ENCODE measurements at places on chromosomes 7 and 10. TPM values are rescaled to one million over a fixed set of nuclear protein-coding genes. Genes with fewer than 3 reads are reported as not detected.
A peak's percentile ranks its signal among the peaks of the same experiment; 100 is the strongest.

Gene SCIN
- 0.80 TPM for total RNA-seq

Gene OGDHL
- 15.5 TPM for total RNA-seq

- peak; percentile 29 for DNase-seq
These were observed 95.5 kb downstream of the FAM204A start for GRCh38 chr10:118246332-118247295.

DNA sequence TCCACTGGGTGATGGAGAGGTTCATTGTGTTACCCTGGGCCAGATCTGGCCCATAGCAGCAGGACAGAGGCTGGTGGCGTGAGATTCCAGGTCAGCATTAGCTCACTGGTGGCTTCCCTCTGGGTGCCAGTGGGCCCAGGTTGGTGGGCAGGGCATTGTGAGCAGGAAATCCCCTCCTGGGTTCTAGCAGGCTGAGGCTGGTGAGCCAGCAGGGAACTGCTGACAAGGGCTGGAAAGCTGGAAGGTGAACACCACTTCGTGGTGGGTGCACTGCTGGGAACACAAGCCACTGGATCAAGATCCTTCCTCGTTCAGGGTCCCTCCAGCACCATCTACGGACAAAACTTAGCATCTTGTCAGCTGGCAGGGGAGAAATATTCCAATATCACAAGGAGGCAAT is 259.2 kb upstream of the FZD1 start:
- no peak for DNase-seq

DNA sequence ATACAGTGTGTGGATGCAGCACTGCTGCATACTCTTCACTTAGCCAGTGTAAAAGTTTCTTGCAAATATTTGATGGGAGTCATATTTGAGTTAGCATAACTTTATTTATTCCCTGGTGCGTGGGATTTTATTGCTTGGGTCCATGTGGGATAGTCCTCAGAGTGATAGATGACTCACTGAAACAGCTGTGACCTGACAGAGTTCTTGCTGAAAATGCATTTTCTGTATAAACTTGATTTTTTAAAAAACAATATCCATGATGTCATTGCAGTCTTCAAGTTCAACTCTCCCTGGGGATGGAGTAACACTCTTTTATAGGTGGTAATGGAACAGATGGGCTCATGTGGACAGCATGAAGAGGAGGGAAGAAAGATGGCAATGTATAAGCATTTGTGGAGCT is 310.0 kb downstream of the PPP1R3A start:
- DNase-seq, result no peak

DNA sequence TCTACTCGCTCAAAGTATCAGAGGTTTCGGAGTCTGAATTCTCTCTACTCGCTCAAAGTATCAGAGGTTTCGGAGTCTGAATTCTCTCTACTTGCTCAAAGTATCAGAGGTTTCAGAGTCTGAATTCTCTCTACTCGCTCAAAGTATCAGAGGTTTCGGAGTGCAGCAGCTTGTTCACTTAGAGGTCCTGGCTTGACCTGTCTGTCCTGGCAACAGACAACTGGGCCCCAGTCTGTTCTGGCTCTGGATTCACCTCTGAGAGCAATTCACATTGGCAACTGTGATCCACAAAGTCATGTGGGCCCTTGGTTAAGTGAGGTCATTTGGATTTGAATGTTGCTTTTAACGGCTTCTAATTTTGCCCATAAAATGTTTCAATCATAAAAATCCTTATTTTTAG is 63.9 kb upstream of the ST8SIA6 start:
- no peak for DNase-seq

DNA sequence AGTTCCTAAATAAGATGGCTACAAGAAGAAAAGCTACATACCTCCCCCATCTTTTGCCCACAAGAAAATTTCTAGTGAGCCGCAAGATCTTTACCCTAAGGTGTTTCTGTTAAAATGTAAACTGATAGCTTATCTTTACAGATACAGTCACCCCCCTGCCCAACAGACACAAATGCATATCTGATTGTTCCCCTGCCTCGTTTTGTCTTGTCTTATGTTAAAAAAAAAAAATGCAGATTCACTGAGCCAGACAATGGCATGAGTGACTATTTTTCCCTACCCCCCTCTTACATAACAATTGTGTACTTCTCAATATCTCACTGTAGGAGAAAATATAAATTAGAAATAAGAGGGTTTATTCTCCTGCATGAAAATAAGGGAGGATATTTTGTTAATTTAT is 8.5 kb downstream of the ZNF138 start:
- peak; percentile 31 for DNase-seq

GRCh38 chr10:36187380-36188079 is 545.4 kb upstream of the FZD8 start:
- peak; percentile 3 for DNase-seq

- no peak for DNase-seq
These were observed 943.5 kb downstream of the CNTNAP2 start for GRCh38 chr7:147060070-147060469.

GRCh38 chr10:119859420-119860258 is 13.0 kb downstream of the MCMBP start:
- peak; percentile 72 for DNase-seq
